ENCODE measurements at places on chromosomes 2 and 18.

DNA sequence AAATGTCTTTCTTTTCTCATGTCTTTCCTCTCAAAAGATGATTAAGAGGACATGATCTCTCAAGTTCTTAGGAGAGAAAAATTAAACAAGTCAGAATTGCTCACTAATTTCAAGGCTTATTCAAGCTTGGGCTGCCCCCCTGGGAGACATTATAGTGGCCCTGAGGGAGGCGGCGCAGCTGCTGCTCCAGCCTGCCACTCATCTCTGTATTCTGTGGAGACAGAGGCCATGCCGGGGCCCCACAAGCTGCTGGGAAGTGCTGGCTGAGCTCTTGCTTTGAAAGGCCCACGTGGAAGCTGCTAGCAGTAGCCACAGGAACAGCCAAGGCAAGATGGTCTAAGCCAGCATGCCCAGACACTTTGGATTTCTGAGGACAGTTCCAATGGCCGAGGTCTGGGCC lies 267.4 kb downstream of the LNPK start:
- no peak for DNase-seq

- no peak for DNase-seq
These were observed 195.2 kb downstream of the SLC8A1 start for GRCh38 chr2:40256649-40257048.

- DNase-seq, result no peak
These were observed 21.7 kb upstream of the CCDC88A start for GRCh38 chr2:55441280-55441892.

DNA sequence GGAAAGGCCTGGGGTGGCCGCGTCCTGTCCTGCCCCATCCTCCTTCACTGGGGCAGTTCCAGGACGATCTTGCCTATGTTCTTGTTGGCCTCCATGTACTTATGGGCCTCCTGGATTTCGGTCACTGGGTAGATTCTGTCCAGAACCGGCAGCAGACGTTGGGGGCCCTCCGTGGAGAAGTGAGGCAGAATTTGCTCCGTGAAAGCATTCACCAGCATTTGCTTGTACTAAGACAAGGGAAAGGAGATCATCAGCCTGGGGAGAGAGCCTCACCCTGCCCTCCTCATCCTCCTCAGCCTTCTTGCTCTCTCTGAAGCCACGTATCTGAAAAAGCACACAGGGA lies 1.4 kb upstream of the SF3B6 start:
- DNase-seq, result no peak

- no peak for DNase-seq
These were observed 263.5 kb downstream of the ZNF407 start for GRCh38 chr18:74861154-74861553.

GRCh38 chr18:24917767-24918166 lies 434.2 kb downstream of the ZNF521 start:
- no peak for DNase-seq

GRCh38 chr2:236130349-236130998 lies 37.7 kb downstream of the GBX2 start:
- no peak for DNase-seq

DNA sequence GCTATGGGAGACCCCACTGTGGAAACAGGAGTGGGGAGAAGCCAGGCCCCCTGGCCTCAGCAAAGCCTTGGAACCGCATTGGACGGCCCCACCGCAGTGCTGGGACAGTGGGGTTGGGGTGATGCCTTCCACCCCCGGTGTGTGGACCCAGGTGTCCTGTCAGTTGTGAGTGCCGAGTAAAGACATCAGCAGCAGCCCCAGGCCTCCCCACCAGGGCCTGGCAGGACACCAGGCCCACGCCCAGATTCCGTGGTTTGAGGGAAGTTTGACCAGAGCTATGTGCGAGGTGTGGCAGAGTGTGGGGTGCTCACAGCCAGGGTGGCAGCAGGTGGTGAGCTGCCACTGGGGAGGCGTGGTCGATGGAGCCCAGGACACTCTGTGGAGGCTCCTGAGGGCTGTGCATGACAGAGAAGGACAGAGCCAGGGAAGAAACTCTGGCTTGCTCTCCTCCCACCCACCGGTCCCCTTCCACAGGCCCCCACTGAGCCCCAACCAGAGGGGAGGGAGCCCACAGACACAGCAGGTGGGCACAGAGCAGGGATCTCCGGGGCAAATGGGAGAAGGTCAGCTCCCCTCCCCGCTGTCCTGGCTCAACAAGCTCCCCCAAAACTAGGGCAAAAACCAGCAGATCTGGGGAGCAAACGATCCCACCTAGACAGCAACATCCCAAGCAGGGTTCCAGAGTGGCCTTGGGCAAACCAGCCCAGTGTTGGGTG lies 69.1 kb downstream of the TWIST2 start:
- no peak for DNase-seq

DNA sequence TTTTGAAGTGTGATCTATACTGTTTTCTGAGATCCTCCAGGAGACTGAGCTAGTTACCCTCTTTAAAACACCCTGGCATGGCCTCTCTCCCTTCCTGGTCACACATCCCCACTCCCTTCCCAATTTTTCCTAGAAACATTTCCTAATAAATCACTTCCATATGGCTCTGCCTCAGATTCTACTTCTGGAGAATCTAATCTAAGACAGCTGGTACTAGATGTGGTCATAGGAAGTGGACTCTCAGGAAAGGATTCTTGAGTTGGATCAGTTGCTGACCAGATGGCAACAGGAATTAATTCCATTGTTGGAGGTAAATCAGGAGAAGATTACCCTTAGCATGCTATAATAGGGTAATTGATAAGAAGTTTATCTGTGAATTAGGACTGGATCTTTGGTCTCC lies 310.5 kb downstream of the SATB2 start:
- DNase-seq, result no peak

GRCh38 chr2:24342110-24342910 lies 18.0 kb downstream of the ITSN2 start:
- DNase-seq, result no peak

- no peak for DNase-seq
These were observed 62.3 kb downstream of the SOWAHC start for GRCh38 chr2:109676346-109676902.

DNA sequence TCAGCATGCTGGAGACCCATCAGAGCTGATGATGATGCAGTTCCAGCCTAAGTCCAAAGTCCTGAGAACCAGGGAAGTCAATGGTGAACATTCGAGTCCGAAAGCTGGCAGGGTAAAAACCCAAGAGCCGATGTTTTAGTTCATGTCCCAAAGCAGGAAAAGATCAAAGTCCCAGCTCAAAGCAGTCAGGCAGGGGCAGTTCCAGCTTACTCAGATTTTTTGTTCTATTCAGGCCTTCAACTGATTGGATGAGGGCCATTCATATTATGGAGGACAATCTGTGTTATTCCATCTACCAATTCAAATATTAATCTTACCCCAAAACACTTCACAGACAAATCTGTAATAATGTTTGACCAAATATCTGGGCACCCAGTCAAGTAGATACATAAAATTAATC lies 38.3 kb downstream of the DSEL start:
- no peak for DNase-seq

DNA sequence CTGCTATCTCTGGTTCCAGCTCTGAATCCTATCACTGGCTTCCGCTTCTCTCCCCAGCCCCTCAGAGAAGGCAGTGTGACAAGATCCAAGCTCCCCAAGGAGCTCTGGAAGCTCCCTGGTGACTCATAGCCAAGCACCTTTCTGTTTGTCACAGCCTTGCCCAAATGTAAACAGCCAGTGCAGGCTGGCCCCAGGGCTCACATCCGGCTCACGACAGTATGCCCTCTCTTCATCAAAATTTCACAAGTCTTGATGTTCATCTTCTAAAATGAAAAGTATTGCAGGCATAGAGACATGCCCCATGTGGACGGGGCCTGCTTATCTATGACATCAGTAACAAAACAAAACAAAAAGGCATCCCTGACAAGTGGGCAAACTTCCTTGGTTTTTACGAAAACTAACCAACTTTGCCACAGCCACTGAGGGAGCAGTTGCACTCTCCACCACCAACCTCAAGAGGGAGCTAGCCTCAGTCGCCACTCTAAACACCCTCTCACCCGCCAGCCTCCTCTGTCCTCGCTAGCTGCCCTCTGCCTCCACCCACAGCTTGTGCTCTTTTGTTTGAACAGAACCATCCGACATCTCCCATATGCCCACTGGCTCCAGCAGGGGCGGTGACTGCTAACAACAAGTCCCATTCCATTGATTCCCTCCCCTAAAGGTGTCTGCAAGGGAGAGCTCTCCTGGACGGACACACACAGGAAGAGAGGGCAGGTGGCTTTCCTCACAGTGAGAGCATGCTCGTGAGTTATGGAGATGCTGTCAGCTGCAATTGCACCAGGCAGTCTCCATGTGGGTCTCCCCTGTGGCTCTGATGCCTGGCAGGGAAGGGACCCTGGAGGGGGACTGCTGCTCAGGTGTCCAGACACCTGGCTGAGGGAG lies 71.0 kb upstream of the DAPL1 start:
- no peak for DNase-seq

GRCh38 chr18:80175451-80176204 lies 66.6 kb downstream of the ADNP2 start:
- no peak for DNase-seq

GRCh38 chr2:85978883-85979780 lies 90.3 kb upstream of the ST3GAL5 start:
- no peak for DNase-seq

- DNase-seq, result no peak
These were observed 145.3 kb upstream of the ITGA4 start for GRCh38 chr2:181311837-181312236.

- no peak for DNase-seq
These were observed 250.0 kb downstream of the DSEL start for GRCh38 chr18:67266246-67267237.

DNA sequence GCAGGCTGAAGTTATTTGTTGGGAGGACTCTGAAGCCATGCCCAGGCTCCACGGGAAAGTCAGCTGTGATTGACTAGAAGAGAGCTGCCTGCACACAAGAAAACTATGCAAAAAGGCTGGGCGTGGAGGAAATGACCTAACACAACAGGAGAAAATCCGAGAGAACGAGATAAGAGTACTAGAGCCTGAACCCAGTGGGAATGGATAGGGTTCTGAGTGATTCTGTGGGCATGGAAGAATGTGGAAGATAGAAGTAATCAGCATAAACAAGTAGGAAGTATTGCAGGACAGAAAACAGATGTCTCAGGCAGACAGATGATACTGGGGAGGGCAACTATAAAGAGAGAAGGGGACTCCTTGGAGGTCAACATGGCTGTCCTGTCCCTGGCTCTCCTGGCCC lies 12.1 kb upstream of the COPS8 start:
- no peak for DNase-seq

GRCh38 chr18:11388755-11389680 lies 220.4 kb upstream of the SLC35G4 start:
- no peak for DNase-seq

- DNase-seq, result no peak
These were observed 29.7 kb downstream of the MGAT4A start for GRCh38 chr2:98701230-98701629.

DNA sequence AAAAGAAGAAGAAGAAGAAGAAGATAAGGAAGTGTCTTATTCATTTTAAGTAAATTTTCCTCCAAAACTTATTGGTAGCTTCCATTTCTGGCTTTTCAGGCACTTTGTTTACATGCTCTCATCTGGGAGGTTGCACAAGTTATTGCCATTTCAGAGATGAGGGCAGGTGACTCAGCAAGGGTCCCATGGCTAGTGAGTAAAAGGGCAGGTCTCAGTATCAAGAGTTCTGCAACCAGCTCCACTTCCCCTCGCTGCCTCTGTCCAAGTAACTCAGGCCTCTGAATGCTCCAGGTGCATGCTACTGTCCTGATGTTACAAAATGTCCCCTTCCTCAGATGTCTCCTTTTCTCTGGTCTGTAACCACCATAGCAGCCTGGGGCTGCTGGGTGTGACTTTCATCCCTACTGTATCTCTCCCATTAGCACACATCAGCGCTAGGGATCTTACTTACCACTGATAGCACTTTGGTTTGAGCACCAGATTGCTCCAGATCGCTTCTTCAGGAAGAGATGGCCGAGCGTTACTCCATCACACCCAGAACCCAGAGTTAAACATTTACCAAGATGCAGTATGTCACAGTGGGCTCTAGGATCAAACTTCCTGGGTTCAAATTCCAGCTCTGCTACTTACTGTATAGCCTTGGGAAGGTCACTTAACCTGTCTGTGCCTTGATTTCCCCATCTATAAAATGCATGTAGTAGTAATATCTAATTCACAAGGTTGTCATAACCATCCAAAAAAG lies 57.4 kb upstream of the LAPTM4A start:
- no peak for DNase-seq

GRCh38 chr2:221767106-221768012 lies 195.3 kb upstream of the EPHA4 start:
- no peak for DNase-seq

GRCh38 chr2:168560817-168561499 lies 104.9 kb downstream of the CERS6 start:
- no peak for DNase-seq

DNA sequence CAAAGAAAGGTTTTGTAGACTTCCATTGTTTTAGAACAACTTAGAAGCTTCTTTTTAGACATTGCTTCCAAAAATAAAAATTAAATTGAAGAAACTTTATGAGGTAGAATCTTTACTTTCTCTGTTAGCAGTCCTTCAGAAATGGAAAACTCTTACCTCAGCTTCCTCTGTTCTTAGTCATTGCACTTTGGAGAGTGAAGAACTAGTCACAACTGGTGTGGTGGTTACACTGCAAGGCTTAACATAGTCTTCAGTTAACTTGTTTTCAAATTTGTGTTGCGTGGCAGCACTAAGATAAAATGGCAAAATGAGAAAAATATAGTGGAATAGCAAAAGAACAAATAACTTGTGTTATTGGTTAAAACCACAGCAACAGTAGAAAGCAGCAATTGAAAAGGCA lies 332.6 kb downstream of the KIAA1328 start:
- no peak for DNase-seq

- no peak for DNase-seq
These were observed 99.0 kb downstream of the L3MBTL4 start for GRCh38 chr18:6315517-6316331.
